ENCODE measurements at places on chromosomes 2 and 18.
A peak's percentile ranks its signal among the peaks of the same experiment; 100 is the strongest.

GRCh38 chr2:12685145-12685544 is 31.6 kb upstream of the TRIB2 start:
- DNase-seq, result no peak

- DNase-seq, result no peak
Observed at GRCh38 chr2:44836174-44836573, 105.3 kb upstream of the SIX3 start.

DNA sequence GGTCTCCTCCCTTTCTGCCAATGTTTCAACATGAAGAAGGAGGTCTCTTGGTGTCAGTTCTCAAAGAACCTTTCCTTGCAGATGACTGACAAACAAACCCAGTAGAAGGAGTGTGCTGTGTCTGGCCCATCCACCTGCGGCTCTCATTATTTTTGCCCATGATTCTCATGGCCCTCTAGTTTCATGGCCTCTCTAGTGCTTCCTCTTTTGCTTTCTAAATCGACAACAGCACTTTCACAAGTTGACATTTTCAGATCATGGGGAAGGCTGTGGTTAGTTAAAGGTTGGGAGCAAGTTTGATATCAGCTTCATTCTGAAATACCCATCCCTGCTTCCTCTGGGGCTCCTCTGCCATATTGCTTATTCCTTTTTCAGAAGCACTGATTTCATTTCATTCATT is 805.2 kb downstream of the SLC4A3 start:
- DNase-seq, result peak; percentile 2

DNA sequence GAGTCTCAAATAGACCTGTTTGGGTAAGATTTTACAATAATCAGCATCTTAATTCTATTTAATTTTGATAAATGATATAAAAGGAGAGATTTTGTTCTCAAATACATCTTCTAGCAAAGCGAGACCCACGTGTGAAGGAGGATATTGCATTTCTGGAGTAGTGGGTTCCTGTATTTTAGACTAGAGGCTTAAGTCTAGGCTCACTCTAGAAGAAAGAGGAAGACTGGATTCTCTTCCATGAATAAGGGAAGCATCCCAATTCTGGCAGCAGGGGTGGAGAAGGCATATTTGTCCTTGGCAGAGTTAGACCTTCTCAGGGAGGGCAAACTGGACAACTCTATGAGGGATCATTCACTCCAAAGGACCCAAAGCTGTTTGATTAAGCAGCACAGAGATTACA is 11.3 kb upstream of the FAM228A start:
- DNase-seq, result no peak

GRCh38 chr2:1607971-1608688 is 136.2 kb downstream of the PXDN start:
- no peak for DNase-seq

DNA sequence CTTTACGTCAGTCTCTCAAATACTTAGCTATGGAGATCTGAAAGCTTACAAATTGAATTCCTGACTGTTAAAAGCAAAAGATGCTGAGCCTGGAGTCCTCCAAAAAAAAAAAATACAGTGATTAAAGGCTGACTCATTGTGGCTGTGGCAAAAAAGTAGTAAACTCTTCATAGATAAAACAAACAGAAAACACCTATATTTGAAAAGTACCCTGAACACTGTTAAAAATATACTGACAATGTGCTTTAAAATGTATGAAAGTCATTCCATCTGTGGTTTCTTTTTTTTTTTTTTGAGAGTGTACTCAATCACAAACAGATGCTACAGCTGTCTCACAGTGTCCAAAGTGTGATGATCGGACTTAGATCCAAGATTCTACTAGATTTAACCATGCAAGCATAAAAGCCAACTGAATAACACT is 267.6 kb upstream of the CYP26B1 start:
- DNase-seq, result no peak

DNA sequence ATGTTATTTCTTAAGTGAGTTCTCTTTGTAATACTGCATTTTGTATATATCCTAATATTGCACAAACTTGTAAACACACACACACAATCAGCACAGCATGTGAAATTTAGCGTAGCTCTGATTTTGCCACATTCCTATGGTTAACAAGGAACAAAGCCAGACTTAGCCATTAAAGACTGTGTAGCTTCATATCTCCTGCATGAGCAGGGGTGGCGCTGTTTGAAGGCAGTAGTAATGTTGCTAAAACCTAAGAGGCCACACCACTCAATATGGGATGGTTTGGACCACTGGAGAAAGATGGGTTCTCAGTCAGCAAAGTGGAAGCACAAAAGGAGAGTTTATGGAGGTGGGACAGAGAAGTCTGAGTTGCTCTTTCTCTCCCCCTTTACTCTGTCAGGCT is 61.1 kb upstream of the RND3 start:
- DNase-seq, result no peak

DNA sequence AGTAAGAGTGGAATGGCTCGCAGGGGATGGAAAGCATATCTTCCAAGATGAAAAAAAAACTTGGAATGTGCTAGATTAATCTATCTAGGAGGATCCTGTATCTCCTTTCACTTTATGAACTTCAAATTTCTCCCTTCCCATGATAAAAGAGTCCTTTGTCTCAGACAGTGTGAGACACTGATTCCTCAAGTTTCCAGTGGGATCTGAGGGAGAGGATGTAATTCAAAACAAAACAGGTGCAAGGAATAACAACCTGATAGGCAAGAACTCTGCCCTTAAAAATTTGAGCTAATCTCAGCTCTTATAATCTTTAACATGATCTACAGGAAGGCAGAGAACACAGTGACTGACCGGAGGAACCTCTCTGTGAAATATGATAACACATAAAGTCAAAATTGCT is 162.0 kb upstream of the ZFP36L2 start:
- DNase-seq, result no peak

GRCh38 chr2:55134316-55134706 is 84.1 kb upstream of the RTN4 start:
- DNase-seq, result no peak

GRCh38 chr2:160916300-160916699 is 243.9 kb upstream of the TANK start:
- no peak for DNase-seq

- no peak for DNase-seq
Observed at GRCh38 chr2:172613040-172613439, 57.1 kb downstream of the PDK1 start.

DNA sequence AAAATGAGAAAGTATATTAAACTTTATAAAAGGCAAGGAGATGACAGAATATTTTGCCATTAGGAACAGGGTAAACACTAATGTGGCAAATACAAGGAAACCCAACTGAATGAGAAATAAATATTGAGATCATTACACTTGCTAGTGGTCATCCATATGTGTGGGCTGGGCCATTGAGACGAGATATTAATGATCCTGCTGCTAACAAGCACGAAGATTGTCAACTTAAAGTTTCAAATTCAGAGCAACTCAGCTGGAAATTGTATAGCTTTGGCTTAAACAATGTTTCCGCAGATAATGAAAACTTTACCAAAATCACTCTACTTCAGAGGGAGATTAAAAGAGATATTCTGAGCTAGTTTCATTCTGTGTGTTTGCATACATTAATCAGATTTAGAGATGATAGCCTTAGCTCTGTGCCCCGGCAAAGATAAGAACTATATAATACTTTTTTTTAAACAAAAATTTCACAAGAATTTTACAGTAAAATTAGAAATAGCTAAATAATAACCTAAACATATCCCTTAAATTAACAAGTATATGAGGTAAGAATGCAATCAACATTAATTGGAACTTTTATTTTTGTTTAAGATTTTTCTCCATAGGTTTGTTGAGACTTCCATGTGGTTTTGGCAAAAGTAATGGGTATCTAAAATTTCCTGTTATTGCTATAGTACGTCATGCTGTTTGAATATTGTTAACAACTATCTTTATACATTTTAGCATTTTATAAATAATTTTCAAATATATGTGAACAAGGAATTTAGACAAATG is 40.0 kb downstream of the FN1 start:
- no peak for DNase-seq

- no peak for DNase-seq
Observed at GRCh38 chr2:218081695-218082094, 12.6 kb downstream of the RUFY4 start.

GRCh38 chr18:70709144-70709543 is 420.3 kb downstream of the SOCS6 start:
- no peak for DNase-seq

DNA sequence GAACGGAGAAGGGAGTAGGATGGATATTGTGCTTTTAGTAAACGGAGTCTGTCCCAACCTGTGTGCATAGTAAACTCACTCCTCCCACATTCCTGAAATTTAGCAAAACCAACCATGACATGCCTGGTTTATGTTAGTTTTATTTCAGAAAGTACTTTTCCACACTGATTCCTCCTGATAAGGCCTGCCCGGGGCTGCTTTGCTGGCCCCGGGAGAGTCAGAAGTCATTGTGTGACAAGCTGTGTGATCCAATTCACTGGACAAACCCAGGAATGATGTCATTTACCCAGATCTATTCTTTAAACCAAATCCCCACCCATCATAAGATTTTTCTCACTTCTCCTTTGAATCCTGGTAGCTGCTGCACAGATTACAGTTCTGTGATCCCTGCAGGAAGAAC is 109.0 kb downstream of the SETBP1 start:
- DNase-seq, result no peak

- DNase-seq, result no peak
Observed at GRCh38 chr2:121895723-121896571, 140.5 kb downstream of the TSN start.

GRCh38 chr18:26103579-26103978 is 13.2 kb upstream of the SS18 start:
- DNase-seq, result no peak

DNA sequence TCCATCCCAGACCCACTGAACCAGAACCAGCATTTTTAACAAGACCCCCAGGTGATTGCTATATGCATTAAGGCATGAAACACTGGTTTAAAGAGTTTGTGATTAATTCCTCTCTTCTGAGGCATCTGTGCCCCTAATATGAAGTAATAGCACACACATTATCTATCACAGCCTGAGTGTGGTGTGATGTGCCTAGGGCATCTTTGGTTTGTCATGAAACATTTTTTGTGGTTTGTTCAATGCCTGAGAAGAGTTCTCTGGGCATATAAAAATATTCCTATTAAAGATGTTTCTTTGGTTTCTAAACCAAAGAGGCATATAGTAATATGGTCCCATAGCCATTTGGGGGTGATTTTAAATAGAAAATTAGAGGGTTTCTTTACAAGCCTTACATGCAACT is 221.7 kb upstream of the SPOPL start:
- DNase-seq, result no peak

DNA sequence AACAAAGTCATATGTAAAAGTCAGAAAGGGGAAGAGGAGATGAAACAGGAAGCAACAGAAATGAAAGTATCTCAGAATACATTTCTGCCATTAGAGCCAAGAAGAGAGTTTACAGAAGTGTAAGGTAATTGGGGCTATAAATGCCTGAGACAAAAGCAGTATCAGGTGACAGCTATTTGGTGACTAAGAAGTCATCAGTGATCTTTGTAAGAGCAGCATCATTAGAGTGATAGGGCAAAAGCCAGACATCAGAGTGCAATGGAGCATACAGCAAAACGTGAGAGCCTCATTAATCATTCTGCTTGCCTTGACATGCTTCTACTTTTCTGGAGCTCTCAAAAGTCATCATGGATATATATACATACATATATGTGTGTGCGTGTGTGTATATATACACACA is 804.7 kb upstream of the PIK3C3 start:
- no peak for DNase-seq

GRCh38 chr18:49690312-49690711 is 123.0 kb downstream of the ACAA2 start:
- DNase-seq, result no peak

GRCh38 chr2:120859814-120860578 is 124.3 kb downstream of the GLI2 start:
- no peak for DNase-seq

- DNase-seq, result no peak
Observed at GRCh38 chr2:96251721-96252292, 14.0 kb downstream of the TMEM127 start.

DNA sequence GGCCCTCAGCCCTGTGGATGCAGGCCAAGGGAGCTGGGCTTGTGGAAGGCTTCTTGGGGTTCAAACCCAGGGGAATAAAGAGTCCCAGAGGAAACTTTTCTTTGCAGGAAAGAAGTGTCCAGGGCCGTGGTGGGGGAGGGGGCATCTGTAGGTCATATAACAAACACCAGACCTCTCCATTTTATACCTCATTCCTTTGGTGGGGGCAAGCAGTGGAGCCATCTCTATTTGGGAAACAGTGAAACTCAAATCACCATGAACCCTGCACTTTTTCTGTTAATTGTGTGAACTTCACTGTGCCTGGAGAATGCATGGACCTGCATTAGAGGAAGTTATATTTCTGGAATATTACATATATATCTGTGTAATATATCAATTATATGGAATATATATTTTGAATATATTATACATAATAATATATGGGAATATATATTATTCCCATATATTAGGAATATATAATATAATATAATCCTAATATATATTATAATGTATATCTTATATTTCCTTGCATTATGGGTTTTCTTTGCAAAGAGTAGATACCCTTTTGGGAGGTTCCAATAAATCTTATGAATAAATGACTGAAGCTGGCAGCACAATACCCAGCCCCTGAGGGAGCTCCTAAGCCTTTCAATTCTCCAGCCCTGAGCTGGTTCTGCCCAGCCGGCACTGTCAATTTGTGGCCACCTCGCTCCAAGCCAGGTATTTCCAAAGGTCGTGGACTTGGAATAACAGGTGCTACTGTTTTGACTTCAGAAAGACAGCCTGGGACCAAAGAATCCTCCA is 97.7 kb upstream of the PKDCC start:
- DNase-seq, result no peak

GRCh38 chr2:229419158-229419557 is 148.1 kb upstream of the PID1 start:
- no peak for DNase-seq

DNA sequence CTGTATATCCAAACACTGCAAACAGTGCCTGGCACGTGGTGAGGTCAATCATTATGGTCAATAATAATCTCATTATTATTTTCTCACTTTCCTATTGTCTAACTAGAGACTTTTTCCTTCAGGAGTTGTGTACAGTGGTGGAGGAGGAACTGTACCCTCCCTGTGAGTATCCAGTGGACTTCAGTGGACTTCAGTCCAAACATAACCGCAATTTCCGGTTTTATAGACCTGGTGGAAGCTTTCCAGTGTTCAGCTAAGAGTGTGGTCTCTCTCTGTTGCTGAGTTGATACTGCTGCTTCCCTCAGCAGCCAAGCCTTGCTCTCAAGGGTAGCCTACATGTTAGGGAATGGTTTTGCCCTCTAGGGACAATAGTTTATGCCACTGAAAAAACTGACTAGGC is 447.1 kb downstream of the TMEM182 start:
- no peak for DNase-seq

- DNase-seq, result no peak
Observed at GRCh38 chr2:65296971-65297370, 69.3 kb downstream of the ACTR2 start.

All from GM20000 (cell line).